AML-193 (cell line): ENCODE measurements at places on chromosomes 16 and 17.
A peak's percentile ranks its signal among the peaks of the same experiment; 100 is the strongest.

DNA sequence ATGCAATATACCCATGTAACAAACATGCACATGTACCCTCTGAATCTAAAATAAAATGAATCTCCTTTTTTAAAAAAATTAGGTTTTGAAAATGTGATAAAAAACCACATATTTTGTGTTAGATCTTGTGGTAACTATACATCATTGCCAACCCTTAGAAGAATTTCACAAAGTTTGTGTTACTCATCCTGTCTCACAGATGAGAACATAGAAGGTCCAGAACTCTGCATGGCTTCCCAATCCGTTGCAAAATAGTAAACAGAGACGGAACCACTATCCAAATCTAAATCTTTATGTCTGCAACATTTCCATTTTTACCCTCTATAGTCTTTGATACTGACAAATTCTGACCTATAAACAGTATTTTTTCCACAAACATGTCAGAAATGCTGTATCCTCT lies 759.9 kb downstream of the KCNJ2 start:
- DNase-seq: no peak

DNA sequence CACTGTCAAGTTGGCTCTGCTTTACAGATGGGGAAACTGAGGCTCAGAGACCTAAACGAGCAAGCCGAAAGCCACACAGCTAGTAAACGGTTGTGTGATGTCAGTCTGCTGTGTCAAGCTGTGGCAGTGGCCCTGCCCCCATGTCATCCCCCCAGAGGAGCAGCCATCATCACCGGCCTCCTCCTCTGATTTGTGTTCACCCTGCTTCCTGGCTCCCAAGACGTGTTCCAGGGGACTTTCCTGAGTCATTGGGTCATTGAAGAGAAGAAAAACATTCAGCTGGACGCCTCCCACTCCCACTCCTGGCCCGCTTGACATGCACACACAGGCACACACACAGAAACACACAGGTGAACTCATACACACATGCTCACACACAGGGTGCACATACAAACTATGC lies 54.0 kb upstream of the CIBAR2 start:
- no peak for DNase-seq

- DNase-seq: peak; percentile 78
Observed at GRCh38 chr16:56932721-56933619, 1.0 kb downstream of the HERPUD1 start.

- no peak for DNase-seq
Observed at GRCh38 chr16:3542601-3543373, 34.4 kb downstream of the NLRC3 start.

DNA sequence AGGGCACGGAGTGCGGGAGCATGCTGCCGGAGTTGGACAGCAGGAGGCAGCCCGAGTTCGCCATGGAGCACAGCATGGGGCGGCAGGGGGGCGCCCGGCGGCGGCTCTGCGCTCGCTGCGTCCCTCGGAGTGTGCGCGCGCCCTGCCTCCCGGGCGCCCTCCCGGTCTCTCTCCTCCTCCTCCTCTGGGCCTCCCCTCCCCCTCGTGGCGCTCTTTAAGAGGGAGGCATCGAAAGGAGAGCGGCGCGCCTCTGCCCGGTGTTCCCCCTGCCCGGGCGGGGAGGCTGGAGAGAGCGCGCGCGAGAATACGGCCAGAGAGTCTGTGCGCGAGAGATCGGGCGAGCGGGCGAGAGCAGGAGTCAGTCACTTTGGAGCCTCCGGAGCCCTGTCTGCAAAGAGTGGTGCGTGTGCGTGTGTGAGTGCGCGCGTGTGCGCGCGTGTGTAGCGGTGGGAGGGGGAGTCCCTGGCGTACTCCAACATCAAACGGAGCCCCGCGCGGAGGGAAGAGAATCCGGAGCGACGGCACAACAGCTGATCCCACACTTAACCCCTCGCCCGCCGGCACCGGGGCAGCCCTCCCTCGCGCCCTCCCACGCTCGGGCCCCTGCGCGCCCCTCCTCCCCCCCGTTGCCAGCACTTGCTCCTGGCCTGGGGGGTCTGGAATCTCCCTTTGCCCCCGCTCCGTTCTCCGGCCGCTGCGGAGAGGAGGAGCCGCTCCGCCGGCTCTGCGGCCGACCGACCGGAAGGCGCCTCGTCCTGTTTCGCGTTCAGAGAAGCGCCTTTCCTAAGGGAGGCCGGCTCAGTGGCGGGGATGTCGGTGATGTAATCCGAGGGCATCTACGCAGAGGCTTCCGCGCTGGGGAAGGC lies 108.9 kb downstream of the ENGASE start:
- DNase-seq: no peak

GRCh38 chr16:88292007-88292970 lies 90.5 kb upstream of the ZNF469 start:
- no peak for DNase-seq

DNA sequence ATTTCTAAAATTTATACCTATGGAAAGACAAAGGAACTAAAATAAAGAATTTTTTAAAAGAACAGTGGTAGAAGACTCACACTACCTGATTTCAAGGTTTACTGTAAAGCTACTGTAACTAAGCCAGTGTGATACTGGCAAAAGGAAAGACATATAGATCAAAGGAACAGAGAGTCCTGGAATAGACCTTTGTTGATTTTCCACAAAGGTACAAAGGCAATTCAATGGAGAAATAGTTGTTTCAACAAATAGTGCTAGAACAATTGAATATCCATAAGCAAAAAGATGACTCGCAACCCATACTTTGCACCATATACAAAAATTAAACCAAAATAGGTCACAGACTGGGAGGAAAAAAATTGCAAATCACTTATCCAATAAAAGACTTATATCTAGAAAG lies 36.7 kb downstream of the MYH10 start:
- no peak for DNase-seq

DNA sequence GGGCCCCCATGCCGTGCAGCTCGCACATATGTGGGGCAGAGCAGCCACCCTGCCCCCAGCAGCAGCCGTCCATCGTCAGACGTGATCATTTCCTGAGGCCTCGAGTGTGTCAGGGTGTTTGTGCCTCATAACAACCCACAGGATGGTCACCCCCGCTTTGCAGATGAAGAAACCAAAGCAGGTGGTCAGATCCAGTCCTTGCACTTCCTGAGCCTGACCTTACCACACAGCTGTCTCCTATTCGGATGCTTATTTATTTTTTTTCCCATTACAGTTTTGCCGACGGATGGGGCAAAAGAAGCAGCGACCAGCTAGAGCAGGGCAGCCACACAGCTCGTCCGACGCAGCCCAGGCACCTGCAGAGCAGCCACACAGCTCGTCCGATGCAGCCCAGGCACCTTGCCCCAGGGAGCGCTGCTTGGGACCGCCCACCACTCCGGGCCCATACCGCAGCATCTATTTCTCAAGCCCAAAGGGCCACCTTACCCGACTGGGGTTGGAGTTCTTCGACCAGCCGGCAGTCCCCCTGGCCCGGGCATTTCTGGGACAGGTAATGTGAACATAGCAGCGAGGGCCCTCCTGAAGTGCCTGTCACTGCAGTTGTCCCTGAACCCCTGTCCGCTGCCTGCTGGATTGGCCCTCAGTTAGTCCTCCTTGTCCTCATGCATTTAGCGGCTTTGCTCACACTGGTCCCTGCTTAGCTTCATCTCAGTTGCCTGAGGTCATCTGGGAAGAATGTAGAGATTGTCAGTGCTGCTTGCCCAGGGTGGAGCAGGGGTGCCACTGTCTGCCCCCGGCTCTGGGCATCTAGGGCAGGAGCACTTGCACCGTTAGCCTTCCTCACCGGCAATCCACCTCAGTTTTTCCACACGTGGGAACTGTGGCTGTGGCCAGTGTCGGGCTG lies 1.4 kb downstream of the MPG start:
- peak; percentile 7 for DNase-seq

DNA sequence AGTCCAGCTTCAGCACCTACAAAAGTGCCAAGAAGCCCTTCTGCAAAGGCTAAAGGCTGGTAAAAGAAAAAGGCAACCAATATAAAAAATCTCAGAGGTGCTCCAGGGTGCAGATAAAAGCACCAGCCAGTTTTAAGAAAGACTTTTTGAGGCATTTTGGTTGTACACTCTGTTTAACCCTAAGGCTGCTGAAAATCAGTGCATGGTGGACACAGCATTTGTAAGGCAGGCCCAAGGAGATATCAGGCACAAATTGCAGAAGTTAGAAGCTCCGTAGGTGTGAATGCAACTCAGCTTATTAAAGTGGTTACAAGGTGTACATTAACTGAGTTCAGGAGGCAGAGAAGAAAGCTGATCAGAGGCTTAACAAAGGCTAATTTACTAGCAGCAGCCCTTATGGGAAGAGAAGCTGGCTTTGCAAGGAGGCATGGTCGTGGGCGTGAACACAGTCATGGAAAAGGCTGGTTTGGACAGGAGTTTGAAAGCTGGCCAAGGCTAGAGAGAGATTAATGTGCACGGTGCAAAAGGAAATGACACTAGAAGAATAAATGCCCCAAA lies 21.1 kb downstream of the ACSM1 start:
- no peak for DNase-seq

GRCh38 chr17:44797802-44798201 lies 32.3 kb downstream of the GJC1 start:
- no peak for DNase-seq

GRCh38 chr16:66933776-66934137 lies 445 bp downstream of the CIAO2B start:
- no peak for DNase-seq

DNA sequence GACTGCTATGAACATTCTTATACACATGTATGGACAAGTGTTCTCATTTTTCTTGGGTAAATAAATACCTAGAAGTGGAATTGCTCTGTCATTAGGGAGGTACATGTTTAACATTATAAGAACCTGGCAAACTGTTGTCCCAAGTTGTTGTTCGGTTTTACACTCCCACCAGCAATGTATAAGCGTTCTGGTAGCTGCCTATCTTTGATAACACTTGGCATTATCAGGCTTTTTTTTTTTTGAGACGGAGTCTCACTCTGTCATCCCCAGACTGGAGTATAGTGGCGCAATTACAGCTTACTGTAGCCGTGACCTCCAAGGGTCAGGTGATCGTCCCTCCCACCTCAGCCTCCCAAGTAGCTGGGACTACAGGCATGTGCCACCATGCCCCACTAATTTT lies 16.3 kb downstream of the ATAD5 start:
- no peak for DNase-seq
